CD4-positive, alpha-beta T cell (primary cell): ENCODE measurements at places on chromosomes 7 and 10. TPM values are rescaled to one million over a fixed set of nuclear protein-coding genes. Genes with fewer than 3 reads are reported as not detected.

- DNase-seq = no peak
Observed at GRCh38 chr10:93873420-93874115, 20.2 kb upstream of the SLC35G1 start.

DNA sequence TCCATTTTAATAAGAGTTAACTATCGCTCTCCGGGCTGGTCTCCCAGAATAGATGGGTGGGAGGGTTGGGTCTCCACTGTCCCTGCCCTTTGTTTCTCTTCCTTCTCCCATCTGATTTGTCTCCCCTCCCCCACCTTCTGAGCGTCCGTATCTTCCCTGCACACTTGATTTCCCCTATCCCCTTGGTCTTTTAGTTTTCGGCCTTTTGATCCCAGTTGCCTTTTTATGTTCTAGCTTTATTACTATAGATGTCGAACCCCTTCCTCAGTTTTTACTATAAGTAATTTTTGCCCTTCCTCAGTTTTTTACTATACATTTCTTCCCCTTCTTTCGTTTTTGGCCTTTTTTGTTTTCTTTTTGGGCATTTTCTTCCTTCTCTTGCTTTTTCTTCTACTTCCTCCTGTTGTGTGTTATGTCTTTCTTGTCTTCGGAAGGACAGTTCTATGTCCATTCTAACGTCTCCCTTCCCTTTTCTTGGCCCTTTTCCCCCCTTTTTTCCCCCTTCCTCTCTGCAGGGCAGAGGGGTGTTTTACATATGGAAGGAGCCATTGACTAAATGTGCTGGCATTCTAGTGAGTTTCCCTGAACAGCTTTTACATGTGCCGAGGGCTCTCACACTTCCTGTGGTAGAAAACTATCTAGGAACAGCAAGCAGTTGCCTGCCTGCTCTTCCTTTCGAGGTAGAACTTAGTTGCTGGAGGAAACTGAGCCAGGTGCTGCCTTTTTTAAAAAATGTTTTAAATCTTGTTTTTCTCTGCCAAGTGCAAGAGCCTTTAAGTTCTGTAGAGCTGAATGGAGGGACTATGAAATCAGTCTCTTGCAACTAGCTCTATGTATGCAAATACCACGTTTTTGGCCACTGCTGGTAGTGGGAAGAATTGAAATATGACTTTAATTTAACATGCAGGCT is 2.8 kb downstream of the TET1 start:
- DNase-seq = no peak

- DNase-seq = no peak
Observed at GRCh38 chr10:102660888-102661657, 16.8 kb downstream of the TRIM8 start.

- no peak for DNase-seq
Observed at GRCh38 chr7:156397249-156397648, 243.3 kb upstream of the RNF32 start.

DNA sequence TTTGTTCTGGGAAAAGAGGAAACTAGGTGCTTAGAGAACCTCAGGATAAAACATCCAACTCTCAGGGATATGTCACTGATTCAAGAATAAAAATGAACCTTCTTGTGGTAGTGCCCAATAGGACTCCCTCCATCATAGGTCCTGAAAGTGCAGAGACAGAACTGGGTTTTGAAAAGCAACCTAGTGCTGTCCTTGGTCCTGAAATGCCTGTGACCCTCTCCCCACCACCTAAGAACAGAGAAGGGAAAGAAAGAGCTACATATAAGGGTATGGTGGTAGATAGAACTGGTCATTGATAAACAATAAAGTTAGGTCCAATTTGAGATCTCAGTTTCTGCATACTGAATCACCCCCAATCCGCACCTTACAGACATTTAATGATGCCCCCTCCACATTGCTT is 953.3 kb downstream of the XPNPEP1 start:
- DNase-seq = no peak

- no peak for DNase-seq
Observed at GRCh38 chr10:4013651-4014121, 228.7 kb upstream of the KLF6 start.

- DNase-seq = no peak
Observed at GRCh38 chr7:132295175-132295574, 281.1 kb downstream of the PLXNA4 start.

- DNase-seq = no peak
Observed at GRCh38 chr10:17872191-17873091, 63.3 kb downstream of the MRC1 start.

GRCh38 chr7:77329466-77330168 is 86.5 kb downstream of the GSAP start:
- no peak for DNase-seq

- no peak for DNase-seq
Observed at GRCh38 chr10:99235658-99236626, at the start of gene HPSE2. HPSE2 (minus strand) TSS chr10:99235852.

- DNase-seq = no peak
Observed at GRCh38 chr10:106226142-106226541, 938.4 kb downstream of the SORCS1 start.

- DNase-seq = no peak
Observed at GRCh38 chr7:91089382-91089963, 174.8 kb upstream of the FZD1 start.

Gene MCU
- 12.0 TPM for total RNA-seq

Gene FKBP6
- total RNA-seq = not detected
